ENCODE measurements at places on chromosomes 12 and 14.

GRCh38 chr12:51819736-51820525, 28.6 kb downstream of the FIGNL2 start:
- DNase-seq = no peak

- no peak for DNase-seq
These were observed 7.8 kb downstream of the PPTC7 start for GRCh38 chr12:110575326-110575725.

DNA sequence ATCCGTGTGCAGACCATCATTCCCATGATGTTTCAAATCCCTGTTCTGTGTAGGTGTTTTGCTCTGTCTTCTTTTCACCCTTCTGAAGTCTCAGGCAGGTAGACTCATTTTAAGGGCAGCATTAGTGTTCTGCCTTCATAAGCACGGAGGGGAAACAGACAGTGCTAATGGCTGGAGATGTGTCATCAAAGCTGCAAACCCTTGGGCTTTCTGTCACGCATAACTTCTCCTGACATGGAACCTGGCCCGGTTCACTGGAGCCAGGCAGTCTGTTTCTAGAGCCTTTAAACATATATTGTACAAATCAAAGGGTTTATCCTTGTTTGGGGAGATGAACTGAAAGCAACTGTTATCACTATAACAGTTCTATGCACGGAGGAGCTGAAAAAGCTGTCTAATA, 141.4 kb downstream of the TMEM132D start:
- no peak for DNase-seq

DNA sequence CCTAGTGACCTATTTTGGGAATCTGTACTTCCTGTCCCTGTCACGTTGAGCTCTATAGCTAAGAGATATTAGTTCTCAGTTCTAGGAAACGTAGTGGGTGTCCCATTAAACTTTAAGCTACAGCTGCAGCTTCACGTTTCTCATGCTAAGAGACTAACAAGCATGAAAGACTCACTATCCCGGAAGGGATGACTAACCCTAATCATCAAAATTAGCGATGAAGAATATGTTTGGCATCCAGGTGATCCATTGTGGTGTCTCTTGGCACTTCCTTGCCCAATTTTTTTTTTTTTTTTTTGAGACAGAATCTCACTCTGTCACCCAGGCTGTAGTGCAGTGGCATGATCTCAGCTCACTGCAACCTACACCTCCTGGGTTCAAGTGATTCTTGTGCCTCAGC, 11.0 kb upstream of the LALBA start:
- no peak for DNase-seq

- DNase-seq = peak; percentile 78
These were observed 68.6 kb upstream of the MAX start for GRCh38 chr14:65170768-65171507.

GRCh38 chr12:93572712-93573551, 457 bp downstream of the SOCS2 start:
- peak; percentile 67 for DNase-seq

- peak; percentile 1 for DNase-seq
These were observed 127.6 kb downstream of the FSCB start for GRCh38 chr14:44379292-44379977.

GRCh38 chr14:103442288-103442687, 57.1 kb downstream of the MARK3 start:
- DNase-seq = peak; percentile 14

DNA sequence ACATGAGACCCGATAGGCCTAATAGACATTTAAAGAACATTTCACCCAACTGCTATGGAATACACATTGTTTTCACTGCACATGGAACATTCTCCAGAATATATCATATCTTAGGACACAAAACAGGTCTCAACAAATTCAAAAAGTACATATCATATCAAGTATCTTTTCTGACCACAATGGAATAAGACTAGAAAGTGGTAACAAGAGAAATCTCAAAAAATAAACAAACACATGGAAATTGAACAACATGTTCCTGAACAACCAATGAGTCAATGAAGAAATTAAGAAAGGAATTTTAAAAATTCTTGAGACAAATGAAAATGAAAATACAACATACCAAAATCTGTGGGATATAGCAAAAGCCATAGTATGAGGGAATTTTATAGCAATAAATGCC, 208.1 kb downstream of the PTPRO start:
- no peak for DNase-seq

- no peak for DNase-seq
These were observed 8.9 kb downstream of the STX2 start for GRCh38 chr12:130830246-130830551.

- DNase-seq = no peak
These were observed 116.3 kb downstream of the GLT1D1 start for GRCh38 chr12:128969480-128970055.

DNA sequence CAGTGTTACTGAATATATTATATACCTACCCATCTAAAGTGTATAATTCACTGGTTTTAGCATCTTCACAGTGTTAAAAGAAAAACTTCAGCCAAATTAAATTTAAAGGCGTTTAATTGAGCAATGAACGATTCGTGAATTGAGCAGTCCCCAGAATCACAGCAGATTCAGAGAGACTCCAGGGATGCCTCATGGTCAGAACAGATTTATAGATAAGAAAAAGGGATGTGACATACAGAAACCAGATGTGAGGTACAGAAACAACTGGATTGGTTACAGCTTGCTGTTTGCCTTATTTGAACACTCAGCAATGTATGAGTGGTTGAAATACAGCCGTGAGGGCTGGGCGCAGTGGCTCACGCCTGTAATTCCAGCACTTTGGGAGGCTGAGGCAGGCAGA, 84.6 kb downstream of the WNK1 start:
- DNase-seq = no peak

DNA sequence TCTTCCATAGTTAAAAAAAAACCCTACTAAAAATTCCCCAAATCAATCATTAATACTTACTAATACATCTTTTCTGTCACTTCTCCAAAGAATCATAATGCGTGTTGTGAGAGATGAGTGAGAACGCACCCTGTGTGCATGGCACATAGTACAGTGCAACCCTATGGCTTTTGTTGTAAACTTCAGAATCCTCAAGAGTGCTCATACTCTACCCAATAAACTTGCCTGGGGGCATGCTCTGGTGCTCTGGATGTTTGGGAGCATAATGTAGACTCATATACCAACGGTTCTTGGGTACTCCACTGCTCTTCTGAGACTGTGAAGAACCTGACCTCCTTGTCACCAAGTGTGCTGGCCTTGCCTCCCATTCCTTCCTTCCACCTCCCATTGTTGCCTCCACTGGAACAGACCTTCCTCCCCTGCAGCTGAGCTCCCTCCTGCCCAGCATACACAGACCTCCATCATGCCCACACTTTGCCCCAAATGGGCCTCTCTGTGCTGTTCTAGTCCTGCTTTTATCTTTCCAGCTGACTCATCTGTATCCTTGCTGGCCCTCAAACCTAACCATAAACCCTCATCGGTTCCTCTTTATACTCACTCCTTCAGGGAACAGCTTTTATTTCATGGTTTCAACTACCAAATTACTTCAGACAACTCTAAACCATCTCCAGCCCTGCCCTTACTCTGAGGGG, 8.9 kb downstream of the DCP1B start:
- DNase-seq = peak; percentile 37

- DNase-seq = no peak
These were observed 126.9 kb downstream of the PAPOLA start for GRCh38 chr14:96629082-96629481.
